ENCODE measurements at places on chromosomes 12 and 14.

DNA sequence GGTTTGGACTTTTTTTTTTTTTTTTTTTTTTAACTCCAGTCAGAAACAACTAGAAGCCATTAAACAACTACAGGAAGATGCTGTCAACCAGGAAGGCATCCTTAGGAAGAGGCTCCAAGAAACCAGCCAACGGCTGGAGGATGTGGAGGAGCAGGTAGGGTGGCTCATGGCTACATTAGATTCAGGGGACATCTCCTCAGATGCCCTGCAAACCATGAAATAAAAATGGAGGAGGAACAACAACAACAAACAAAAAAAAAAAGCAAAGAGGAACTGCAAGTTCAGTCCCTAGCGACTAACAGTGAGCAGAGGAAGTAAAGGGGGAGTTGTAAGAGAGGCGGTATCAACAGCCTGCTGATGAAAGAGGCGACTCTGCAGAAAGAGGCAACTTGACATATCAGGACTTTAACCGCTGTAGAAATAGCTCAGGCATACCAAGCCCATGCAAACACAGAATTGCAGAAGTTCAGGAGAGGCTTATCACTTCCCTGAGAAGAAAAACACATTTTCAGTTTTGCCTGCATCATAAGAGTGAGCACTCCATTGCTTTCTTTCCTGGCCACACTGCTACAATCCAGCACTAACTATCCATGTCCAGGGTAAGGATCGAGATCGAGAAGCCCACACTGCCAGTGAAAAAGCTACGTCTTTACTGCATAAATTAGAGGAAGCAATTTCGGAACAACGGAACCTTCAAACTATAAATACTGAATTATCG is 103.5 kb upstream of the BCAT1 start:
- DNase-seq: peak; percentile 16

DNA sequence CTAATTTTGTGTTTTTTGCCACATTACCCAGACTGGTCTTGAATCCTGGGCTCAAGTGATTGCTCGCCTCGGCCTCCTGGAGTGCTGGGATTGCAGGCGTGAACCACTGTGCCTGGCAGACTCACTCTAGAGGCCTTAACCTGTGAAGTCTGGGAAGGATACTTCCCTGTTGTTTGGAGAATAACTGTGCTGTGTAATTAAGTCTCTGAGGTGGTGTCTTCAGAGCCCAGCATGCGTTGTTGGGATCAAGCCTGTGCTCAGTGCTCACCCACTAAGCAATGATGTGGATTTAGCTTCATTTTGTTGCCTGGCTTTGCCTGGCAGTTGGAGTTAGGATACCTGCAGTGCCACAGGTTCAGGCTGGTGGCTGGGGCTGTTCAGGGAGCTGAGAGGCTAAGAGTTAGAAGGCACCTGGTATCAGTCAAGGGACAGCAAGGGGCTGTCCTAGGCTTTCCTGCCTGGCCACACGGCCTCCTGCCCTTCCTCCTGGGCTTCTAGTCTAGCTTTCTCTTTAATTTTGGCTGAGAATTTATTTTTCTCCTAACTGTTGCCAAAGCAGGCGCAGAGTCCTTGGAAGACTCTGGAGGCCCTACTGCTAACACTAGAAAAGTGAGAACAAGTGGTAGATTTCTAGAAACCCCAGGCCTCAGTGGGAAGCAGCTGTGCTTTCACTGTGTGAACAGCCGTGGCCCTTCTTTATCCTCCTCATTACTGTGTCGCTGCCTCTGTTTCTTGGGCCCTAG is 38.5 kb downstream of the EP400 start:
- no peak for DNase-seq

DNA sequence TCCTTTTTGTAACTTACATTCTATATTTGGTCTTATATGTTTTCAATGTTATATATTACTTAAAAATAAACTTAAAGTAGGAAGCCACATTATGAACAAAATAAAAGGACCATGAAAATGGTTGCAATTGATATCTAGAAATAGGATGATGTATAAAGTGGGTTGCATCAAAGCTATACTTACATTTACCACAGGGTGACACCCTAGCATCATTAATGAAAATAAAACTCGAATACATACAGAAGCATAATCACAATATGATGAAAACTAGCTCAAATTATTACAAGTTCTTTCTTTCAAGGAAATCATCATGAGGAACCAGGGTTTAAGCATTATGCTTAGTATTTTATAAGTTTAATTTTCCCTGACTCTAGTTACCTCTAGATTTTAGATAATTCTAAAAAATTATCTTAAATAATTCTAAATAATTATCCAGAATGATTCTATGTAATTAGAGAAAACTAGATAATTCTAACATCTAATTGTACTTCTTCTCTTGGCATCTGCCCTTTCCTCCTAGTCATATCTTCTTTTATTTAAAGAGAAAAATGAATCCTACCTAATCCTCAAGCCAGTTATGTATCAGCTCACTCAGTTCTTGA is 31.2 kb downstream of the TAS2R7 start:
- DNase-seq: no peak

DNA sequence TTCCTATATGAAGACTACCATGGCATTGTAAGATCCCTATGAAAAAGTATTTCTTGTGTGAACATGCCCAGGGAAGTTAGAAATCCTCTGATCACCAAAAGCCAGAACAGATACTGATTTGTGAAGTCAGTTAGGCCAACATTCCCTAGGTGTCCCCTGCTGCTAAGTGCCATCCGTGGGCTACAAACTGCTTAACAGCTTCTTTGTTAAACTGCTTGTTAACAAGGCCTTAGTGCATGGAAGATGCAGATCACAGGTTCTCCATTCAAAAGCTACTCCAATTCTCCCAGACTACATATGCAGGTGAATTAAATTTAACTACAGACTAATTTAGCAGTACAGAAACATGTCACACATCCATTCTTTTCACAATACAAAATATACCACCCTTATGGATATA is 108.2 kb downstream of the PRICKLE1 start:
- no peak for DNase-seq

DNA sequence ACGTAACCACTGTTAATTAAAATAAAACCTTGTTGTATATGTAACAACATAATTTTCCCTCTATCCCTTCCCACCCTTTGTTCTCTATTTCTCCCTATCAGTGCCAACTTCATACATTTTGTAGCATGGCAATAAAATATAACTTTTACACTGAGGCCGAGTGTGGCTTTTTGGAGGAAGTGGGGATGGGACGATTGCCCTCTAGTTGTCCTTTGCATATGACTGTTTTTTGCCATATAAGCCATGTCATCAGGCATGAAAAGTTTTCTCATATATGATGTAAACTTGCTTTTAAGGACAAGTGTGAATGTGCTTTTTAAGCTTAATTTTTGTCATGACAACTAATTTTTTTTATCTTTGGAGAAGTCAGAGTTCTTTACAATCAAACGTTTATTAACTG is 6.2 kb upstream of the CCT2 start:
- no peak for DNase-seq
